Activated naive CD4-positive, alpha-beta T cell (primary cell): ENCODE measurements at places on chromosomes 2 and 18.

- no peak for DNase-seq
Measured at GRCh38 chr18:62587689-62588088, 64.9 kb downstream of the ZCCHC2 start.

GRCh38 chr2:236968880-236969534, 116.7 kb upstream of the COPS8 start:
- no peak for DNase-seq

DNA sequence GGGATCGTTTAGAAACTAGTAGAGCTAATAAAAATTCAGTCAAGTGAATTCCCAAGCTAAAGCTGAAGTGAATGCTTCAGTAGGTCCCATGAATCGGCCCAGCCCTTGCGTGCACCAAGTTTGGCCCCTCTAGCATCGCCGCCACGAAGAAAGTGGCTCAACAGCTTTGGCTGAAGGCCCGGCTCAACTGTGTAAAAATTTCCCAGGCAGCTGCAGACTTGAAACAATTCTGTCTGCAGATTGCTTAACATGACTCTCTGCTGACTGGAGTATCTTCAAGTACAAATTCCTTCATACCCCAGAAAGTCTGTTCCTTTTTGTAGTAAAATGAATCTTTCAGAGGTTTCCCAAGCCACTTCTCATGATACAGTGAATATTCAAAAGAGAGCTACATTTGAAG, 32.7 kb downstream of the ALMS1 start:
- DNase-seq: no peak

DNA sequence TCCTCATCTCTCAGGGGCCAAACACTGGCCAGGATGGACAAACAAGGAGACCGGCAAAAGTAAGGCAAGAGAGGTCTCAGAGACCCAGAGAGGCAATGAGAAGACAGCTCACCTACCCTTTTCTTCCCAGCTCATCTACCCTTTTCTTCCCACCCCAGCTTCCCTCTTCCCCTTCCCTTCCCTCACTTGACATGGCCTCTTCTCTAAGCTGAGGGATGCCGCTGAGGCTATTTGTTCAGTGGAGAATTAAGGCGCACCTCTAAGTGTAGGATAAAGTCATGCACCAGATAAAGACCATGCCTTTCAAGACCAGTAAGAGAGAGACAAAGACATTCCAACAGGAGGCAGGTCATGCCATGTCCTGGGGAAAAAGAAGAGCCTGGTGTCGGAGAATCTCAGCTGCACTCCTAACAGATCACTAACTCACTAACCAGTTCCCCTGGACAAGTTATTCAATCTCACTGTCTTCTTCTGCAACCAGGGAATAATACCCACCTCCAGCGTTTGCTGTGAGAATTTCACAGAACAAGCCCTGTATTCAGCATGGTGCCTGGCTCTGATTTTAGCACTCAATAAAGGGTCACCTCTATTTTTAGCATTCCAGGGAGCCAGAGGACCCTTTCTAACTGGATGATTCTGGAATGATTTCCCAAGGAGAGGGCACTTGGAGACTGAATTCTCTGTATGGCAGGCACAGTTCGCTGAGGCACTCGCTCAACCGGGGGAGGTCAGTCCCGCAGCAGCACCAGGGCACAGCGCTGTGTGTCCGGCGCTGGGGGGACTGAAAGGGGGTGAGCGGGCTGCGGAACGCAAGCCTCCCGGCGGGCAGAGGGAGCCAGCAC, 3.0 kb upstream of the FOSL2 start:
- no peak for DNase-seq

- DNase-seq: no peak
Measured at GRCh38 chr2:223943561-223944008, 1.6 kb downstream of the WDFY1 start.

- DNase-seq: no peak
Measured at GRCh38 chr2:198254536-198255090, 450.2 kb downstream of the PLCL1 start.

DNA sequence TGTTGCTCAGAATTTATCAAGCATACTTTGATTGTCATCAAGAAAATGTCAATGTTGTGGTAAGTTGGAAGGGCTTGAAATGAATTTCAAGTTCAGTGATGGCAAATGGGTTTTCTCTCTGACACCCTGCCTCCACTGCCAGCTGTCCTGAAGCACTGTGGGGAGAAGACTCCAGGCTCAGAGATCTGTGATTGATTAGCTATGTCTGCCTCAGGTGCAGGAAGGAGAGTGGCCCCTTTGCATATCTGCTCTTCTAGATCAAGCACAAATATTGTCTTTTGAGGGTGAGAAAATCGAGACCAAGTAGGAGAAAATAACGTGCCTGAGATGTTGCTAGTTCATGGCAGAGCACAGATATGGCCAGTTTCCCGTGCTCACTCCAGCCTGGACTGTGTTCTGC, 178.8 kb upstream of the GLI2 start:
- DNase-seq: no peak

DNA sequence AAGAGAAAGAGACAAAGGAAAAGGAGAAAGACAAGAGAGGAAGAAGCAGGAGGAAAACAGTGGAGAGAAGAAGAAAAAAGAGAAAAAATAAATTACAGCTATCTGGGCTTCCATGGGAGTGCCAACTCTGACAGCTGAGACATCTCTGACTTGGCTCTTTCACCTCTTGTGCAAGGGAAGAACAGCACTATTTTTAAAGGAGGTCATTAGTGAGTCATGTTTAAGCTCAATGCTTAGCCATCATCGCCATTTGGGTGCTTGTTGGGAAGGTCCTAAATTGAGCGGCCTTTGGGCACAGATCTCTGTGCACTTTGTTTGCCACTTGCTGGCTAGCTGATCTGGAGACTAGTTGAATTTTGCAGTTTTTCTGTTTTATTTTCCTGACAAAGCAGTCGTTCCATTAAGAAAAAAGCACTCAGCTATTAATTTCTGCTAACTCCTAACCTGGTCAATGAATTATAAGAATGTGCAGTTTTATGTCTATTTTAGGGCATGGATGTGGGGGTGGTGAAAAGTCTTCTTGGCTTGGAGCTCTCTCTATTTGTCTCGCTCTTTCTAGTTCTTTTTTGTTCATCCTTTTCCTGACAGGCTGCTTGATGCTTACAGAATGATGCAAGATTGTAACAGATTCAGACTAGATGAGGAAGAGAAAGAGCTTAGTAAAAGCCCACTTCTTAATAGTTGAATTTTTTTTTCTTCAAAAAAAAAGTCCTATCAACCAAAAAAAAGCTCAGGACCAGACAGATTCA, 231.5 kb downstream of the SLC8A1 start:
- no peak for DNase-seq

DNA sequence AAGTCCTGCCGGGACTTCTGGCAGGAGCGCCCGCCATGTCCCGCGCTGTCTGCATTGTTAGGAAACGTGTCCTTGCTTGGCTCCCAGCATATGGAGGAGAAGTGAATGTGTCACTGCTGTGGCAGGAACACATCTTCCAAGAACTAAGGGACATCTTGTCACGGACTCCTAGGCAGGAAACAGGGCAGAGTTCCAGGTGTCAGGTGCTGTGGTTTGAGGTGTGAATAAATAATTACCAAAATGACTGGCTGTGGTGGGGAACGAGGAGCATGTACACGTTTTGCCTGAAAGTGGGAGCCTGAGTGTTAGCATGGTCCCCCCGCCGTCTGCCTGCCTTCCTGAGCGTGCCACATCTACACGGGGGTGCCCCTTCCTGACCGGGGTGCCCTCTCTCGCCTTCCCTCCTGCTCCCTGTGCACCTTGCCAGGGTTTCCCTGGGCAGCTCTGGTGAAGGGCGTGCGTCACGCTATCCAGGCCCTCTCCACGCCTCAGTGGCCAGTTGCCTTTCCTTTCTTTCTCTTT, 237.5 kb downstream of the LDLRAD4 start:
- no peak for DNase-seq
